Ureter (tissue), 1 donor: ENCODE measurements at places on chromosomes 1 and 21. TPM values are rescaled to one million over a fixed set of nuclear protein-coding genes. Genes with fewer than 3 reads are reported as not detected.

The TMCO4 gene
- total RNA-seq: 60.8 TPM

DNA sequence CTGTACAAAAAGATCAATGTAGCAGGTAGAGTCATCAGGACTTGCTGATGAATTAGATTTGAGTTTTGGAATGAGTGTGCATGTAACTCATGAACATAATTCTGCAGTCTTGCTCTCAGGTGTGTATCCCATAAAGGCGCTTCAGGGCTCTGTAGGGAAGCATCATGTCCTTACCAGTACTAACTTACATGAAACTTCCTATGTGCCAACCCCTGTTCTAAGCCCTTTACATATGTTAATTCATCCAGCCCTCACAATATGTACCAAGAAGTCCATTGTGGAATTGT is 2.1 kb upstream of the FCRLB start:
- no peak for DNase-seq

The LGR6 gene
- 9.2 TPM for total RNA-seq

DNA sequence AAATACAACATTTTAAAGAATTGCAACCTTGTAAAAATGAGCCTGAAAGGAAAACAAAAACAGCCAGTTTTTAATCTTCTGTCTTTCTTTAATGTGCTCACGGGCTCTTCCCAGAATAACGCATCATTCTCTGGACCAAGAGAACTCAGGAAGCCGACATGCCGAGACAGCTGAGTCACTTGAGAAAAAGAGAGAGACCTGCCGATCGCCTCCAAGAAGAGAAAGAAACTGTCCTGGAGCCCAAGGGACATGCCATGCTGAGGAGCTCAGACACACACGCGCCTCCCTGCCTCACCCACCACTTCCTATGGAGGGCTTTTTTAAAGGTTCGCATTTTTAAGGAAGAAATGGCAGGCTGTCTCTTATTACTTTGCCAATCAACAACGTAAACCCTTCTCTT is 176.4 kb downstream of the ZNF281 start:
- DNase-seq: no peak

DNA sequence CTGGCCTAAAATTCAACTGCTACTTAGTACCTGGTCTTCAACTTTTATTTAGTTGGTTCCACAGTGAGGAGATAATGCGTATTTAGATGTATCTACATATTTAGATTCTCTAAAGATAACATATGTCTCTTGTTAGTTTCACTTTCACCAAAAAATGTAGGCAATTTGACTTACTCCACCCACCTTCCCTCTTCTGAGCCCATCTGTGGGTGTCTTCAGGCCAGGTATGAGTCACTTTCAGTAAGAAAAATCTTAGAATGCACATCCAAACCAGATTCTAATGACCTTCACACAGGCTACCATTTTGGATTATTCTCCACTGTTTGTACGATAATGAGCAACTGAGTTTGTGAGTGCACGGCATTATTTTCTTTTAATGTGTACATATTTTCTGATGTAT is 501.7 kb downstream of the NEGR1 start:
- DNase-seq: no peak

The SELENBP1 gene
- total RNA-seq: 57.1 TPM

The NIBAN1 gene
- 41.1 TPM for total RNA-seq

- no peak for DNase-seq
Observed at GRCh38 chr1:88552226-88552625, 131.8 kb upstream of the PKN2 start.

The PDZK1 gene
- 0.23 TPM for total RNA-seq

The VASH2 gene
- 1.5 TPM for total RNA-seq

The RHD gene
- not detected for total RNA-seq

DNA sequence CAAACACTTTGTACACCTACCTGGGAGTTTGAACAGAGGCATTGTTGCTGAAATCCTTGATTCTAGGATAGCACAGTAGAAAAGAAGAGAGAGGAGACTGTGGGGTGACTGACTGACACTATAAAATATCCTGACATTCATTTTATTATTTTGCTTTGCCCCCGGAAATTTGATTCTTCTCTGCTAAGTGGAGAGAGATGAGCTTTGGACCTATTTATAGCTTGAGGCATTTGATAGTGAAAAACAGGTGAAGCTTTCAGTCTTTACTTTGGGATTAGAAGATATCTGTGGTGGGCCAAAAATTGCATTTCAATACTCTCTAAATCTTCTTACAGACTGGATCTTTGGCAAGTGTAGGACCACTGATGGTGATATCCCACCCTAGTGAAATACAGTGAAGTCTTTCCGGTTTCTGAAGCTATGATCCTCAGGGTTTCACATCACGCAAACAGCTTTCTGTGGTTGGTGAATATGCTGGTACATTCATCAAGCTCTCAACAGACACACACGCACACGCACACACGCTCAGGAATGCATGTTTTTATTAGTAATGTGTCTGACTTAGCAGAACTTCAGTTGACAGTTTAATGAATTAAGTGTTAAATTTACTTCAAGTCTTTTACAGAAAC is at the start of gene AMPD1:
AMPD1 (minus strand) TSS at position 117 of the 629 bp plus-strand sequence; CDS start at position 42, 75 bp downstream.
- DNase-seq: no peak

GRCh38 chr21:34565238-34565637 is 49.7 kb downstream of the RCAN1 start:
- DNase-seq: no peak

- no peak for DNase-seq
Observed at GRCh38 chr1:26733982-26734381, 38.2 kb downstream of the ARID1A start.

DNA sequence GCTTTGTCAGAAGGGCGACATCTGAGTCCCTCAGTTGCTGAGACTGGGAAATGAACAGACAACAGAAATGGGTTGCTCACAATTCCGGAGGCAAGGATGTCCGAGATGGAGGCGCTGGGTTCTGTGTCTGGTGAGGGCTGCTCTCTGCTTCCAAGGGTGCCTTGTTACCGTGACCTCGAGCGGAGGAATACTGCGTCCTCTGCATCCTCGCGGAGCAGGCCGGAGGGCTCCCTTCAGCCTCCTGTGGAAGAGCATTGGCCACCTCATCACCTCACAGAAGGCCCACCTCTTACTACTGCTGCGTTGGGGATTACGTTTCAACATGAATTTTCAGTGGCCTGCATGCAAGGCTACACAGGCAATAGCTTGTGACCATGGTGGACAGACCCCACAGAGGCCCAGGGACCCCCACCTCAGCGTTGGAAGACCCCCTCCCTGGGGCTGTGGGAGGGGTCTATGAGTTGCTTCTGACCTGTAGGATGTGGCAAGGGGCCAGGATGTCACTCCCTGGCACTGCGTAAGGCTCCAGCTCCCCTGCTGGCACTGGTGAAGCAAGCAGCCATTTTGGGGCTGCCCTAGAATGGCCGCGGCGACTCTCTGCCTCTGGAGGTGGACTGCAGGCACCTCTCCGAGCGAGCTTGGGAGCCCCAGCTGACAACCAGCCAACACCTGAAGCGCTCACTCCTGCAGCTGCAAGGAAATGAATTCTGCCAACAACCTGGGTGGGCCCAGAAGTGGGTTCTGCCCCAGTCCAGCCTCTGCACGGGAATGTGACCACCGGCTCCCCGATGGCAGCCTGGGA is 36.3 kb upstream of the COL6A1 start:
- no peak for DNase-seq

GRCh38 chr1:26949266-26949925 is 10.9 kb downstream of the KDF1 start:
- no peak for DNase-seq

DNA sequence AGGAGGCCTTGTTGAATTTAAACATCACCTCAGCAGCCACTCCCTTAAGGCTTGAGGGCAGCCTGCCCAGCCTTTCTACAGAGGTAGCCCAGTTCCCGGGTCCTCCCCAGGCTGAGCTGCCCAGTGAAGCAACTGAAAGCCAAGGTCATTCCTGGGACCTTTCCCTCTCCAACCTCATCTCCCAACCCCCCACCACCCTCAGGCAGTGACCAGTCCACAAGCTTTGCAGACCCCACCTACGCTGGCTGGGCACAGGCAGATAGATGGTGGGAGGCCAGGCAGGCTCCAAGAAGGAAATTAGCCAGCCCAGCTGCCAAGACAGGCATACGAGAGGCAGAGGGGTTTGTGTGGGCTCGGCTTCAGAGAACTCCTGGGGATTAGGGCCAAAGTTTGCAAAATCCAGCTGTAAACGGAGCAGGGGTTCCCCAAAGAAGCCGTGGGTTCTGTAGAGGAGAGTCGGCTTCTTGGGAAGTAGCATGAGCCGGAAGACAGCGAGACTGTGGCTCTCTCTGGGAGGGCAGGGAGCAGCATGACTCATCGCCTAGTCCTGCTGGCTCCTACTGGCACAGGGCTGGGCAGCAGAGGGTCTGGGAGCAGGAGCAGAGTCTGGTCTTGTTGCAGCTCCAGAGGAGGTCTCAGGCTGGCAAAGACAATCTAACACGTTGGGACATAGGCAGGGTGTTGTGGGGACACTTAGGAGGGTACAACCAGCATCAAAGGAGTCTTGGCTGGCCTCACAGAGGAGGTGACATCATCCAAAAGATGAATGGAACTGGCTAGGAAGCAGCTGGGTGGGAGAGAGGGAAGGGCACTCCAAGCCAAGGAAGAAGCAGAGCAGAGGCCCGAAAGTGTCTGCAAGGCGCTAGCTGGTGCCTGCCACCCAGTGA is 2.8 kb upstream of the ZC3H12A start:
- peak; percentile 86 for DNase-seq

- DNase-seq: no peak
Observed at GRCh38 chr21:26809745-26810144, 35.5 kb downstream of the ADAMTS1 start.

DNA sequence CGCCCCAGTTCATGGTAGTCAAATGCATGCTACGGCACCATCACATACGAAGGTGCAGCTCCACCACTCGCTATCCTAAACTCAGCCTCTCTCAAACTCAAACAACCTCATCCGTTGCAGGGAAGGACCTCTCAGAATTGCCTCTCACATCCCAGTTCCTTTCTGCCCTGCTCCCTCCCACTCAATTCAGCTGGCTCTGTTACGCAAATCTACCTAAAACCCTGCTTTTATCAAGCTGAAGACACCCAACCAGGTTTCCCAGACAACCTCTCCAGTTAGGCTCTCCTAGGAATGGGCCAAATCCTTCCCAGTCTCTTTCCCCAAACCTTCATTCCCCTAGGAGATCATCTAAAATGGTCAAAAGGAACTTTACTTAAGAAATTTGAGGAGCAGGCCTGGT is 62.9 kb downstream of the CLSTN1 start:
- DNase-seq: no peak

The TRMT1L gene
- total RNA-seq: 27.1 TPM

The ZNF436 gene
- total RNA-seq: 40.2 TPM

GRCh38 chr1:43104027-43104763 is 67.9 kb downstream of the EBNA1BP2 start:
- no peak for DNase-seq

The RBP7 gene
- 8.5 TPM for total RNA-seq

The HES4 gene
- 63.6 TPM for total RNA-seq

DNA sequence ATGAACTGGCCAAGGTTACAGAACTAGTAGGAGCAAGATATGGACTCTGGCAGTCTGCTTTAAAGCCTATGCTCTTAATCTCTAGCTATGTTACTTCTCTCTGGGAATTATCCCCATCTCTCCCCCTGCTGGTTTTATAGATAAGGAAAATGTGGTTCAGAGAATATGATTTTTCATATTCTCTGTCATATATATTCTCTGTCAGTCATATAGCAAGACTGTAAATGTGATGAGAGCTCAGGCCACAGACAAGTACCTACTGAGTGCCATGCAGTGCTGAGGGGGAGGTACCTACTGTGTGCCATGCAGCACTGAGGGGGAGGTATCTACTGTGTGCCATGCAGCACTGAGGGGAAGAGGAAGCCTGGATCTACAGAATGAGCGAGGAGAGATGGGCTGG is 220.3 kb upstream of the FGGY start:
- DNase-seq: no peak

DNA sequence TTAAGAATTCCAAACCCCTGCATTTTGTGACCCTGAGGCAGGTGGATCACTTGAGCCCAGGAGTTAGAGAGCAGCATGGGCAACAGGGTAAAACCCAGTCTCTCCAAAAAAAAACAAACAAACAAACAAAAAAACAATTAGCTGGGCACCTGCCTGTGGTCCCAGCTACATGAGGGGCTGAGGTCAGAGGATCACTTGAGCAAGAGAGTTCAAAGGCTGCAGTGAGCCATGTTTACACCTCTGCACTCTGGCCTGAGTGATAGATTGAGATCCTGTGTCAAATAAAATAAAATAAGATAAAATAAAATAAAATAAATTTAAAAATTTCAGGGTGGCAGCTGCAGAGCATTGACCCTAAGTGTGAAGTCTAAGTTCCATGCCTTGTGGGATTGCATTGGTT is 16.7 kb upstream of the PTGFR start:
- no peak for DNase-seq

DNA sequence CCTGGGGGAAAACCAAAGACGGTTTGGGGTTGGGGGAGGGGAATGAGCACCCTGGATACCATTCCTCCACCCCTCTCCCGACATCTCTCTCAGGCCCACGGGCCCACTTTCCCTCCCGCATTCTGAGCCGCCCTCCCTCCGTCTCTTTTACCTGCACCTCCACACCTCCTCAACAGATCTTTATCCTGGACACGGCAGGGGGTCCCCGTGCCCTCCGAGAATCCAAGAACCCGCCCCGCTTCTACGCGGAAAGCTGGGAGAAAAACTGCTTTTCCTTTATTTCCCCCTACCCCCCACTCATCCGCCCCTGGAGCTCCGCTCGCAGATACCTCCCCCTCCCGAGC is 108.8 kb downstream of the NAV1 start:
- no peak for DNase-seq

GRCh38 chr1:225415307-225415706 is 12.5 kb downstream of the LBR start:
- DNase-seq: no peak

DNA sequence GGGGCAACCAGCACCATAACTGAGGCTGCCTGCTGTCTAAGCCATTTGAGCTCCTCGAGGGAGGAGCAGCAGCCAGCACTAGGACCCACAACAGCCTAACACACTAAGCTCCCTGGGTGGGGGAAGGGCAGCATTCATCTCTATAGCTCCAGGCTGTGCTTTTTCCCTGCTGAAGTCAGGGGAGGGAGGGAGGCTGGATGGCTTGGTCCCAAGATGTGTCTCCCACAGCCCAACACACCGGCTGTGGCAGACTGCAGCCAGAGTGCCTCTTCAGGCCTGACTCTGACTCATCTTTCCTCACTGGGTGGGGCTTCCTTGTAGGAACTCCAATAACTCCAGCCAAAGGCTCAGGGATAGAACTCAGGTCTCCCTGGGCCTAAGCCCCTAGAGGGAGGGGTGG is 296.3 kb downstream of the PRDM2 start:
- no peak for DNase-seq

The CBR3 gene
- total RNA-seq: 1.8 TPM

The BRDT gene
- total RNA-seq: not detected
